ENCODE measurements at places on chromosomes 2 and 18. TPM values are rescaled to one million over a fixed set of nuclear protein-coding genes. Genes with fewer than 3 reads are reported as not detected.

DNA sequence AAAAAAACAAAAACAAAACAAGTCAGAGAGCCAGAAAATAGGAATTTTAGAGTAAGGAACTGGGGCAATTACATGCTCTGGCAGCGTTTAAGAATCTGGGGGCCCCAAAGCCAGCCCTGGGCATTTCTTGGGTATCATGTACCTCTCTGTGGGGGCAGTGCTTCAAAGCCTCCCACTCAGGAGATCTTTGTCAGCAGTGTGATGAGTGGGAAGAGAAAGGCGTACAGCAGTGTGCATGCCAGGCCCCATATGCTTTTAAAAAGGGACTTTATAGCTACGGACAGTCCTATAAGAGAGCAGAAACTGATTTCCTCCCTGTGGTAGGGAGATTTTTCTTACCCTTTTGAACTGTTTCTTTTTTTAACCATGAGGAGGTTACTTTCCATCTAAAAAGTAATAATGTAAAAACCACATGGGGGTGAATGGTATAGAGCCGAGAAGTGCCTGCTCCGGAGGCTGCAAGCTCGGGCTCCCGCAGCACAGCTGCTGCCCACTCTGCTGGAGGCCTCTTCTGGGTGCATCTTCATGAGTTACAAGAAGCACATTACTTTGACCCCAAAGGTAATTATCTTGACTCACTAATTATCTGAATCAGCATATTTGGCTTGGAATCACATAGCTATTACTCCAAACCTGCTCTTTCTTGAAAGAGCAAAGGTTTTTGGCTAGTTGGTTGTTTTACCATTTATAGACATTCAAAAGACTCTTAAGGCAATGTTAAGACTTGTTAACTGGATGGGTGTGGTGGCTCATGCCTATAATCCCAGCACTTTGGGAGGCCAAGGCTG, 46.4 kb downstream of the PROC start:
- DNase-seq = no peak

GRCh38 chr18:62717169-62717924, 2.0 kb downstream of the PHLPP1 start:
- DNase-seq = no peak

DNA sequence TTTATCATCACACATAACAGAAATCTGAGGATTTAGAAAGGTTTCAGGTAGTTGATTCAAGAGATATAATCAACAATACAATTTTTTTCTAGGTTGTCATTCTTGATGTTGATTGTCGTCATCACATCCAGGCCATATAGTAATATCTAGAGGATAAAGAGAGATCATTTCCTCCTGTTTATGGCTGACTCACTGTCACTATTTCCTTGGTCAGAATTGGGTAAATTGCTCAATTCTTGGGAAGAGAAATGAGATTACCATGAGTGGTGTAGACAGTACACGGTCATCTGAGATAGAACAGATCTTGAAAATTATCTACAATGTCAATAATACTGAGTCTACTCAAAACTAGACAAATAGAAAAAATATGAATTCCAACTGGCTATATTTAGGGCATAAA, 78.8 kb downstream of the ZNF804A start:
- DNase-seq = no peak

Gene FKBP1B
- total RNA-seq = 4.6 TPM

Gene EMILIN2
- total RNA-seq = 17.8 TPM

Data from left cardiac atrium (tissue), 4 donors.